ENCODE measurements at places on chromosomes 11 and 22. TPM values are rescaled to one million over a fixed set of nuclear protein-coding genes. Genes with fewer than 3 reads are reported as not detected.

Gene OR52I2
- polyA plus RNA-seq, result not detected

Gene TSPAN32
- polyA plus RNA-seq, result not detected

Gene CNTF
- polyA plus RNA-seq, result 0.46 TPM

Gene MRGPRX3
- not detected for polyA plus RNA-seq

Gene SYT7
- 0.72 TPM for polyA plus RNA-seq

Gene DDI1
- polyA plus RNA-seq, result not detected

Gene FOXRED1
- 9.0 TPM for polyA plus RNA-seq

Gene STX3
- polyA plus RNA-seq, result 6.3 TPM

Gene APOL4
- not detected for polyA plus RNA-seq

Gene ENTHD1
- not detected for polyA plus RNA-seq

Gene SEPTIN3
- not detected for polyA plus RNA-seq

Measured in GM23248 (cell line).